ENCODE measurements at places on chromosomes 3 and 15. TPM values are rescaled to one million over a fixed set of nuclear protein-coding genes. Genes with fewer than 3 reads are reported as not detected.

DNA sequence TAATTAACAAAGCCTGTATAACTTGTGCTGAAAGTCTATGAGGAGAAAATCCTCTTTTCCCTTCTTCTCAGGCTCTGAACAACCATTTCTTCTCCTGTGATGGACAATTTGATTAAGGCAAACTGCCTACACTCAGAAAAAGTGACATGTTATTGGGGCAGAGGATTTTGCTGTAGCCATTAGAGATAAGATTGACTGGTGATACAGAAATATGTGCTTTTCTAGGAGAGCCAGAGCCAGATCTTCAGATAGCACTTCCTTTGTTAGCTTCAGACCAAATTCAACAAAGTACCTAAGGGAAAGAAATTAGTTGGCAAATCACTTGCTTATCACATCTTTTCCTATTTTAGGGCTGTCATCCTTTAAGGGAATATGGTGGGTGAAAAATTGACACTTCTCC lies 259.9 kb downstream of the ARPP21 start:
- DNase-seq = no peak

DNA sequence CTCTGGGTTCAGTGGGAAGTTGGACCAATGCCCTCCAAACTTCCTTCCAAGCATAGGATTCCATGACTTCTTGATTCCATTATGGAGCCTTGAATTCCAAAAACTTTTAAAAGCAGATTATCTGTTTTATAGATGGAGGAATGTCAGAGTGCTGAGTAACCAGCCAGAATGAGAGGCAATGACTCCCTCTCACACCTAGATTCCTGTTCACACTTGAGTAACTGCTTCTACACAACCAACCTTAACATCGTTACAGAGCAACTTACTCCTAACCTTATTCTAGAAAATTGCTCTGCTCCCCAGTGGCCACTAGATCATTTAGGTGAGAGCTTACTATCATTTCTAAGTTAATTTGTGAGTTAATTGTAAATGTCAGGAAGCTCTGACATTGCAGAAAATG lies 24.2 kb upstream of the NR2F2 start:
- no peak for DNase-seq

DNA sequence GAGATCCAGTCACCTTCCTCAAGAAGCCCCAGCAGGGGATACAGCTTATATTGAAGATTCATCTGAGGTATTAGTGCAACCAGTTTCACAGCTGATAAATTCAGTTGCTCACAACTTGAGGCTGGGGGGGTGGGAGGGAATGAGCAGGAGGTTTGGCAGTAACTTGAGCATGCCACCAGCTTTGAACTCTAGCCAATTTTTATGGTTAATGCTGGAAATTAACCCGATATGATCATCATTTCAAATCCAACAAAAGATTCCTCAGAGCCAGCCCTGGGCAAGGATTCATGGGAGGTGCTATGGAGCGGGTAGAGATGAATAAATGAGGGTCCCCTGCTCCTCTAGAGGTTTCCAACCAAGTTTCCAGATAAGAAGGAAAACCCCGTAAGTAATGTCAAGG lies 73.1 kb upstream of the HES1 start:
- no peak for DNase-seq

DNA sequence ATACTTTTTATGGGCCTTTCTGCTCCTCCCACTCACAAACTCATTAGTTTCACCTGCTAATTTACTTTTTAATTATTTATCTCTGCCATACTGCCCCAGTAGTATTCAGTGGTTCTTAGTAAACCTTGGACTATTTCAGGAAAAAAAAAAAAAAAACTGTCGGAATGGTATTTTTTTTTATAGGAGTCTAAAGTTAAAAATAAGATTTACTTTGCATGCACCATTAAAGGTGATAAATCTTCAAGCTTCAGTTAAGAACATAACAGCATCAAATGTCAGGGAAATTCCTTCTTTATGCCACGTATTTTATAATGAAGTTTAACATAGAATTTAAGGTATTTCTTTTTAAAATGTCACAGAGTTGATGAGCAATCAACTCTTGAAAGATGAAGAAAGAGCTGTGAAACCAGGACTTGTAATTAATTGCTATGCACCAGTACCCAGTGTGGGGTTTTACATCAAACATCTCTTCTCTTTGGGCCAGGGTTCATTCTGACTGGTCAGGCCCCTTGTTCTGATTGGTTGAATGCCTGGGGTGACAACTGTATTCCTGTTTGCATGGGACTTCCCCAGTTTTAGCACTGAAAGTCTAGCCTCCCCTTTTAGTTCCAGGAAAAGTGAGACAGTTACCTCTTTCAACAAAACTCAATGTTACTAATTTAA lies 40.3 kb upstream of the PTPRG start:
- DNase-seq = no peak

- DNase-seq = no peak
Observed at GRCh38 chr3:146177519-146177918, 16.5 kb upstream of the PLOD2 start.

The FSD2 gene
- not detected for total RNA-seq

DNA sequence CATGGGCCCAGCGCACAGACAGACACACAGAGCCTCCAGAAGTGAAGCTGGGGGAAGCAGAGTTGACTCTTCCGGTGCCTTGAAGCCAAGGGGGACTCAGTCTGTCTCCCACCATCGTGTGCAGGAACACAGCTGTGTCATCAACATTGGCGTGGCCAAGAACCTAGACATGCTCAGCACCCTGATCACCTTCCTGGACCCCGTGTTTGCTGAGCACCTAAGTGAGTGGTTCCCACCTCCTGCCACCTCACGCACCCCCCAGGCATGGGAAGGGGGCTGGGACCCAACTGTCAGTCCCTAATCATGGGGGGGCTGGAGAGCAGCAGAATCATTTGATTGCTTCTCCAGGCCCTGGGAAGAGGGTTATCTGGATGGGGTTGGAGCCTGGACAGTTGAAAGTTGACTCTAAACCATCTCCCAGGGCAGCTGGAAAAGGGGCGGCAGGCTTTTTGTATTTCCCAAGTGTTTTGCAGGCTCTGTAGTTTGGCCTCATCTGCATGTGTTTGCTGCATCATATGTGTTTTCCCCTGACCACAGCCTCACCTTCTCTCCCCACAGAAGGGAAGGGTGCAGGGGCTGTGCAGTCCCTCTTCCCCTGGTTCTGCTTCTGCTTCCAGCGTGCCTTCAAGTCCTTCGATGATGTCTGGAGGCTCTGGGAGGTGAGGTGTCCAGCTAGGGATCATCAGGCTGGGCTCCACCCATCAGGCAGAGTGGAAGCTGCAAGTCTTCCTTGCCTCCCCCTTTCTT lies 12.8 kb downstream of the TBC1D21 start:
- no peak for DNase-seq

DNA sequence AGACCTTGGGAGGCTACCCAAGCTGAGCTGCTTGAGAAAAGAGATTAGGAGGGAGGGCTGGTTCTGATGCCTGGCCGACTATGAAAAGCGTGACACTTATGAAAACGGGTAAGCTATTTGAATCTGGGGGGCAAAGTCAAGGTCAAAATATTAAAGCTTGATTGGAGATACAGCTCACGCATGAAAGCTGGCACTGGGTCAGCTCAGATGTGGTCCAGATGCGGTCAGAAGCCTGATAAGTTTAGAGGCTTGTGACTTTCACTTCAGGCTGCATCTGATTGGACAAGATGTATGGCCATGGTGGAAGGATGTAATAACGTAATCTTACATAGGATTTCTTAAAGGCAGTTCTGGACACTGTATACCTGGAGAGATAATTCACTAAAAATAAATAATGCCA lies 690.3 kb downstream of the NTRK3 start:
- no peak for DNase-seq

DNA sequence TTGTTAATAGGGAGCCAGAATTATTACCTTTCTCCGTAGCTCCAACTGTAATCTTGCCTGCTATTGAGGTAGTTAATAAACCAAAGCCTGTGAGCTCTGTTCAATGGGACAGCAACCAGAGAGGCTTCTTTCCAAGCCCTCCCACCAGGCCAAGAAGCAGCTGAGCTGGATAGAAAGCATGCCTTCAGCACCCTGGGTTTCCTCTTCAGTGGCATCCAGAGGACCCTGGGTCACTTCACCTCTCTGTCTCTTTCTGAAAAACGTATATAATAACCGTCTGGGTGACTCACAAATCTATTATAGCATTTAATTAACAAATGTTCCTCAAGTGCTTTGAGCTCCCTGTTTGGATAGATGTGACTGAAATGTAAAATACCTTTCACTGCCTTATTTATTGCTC lies 420.0 kb downstream of the LPP start:
- DNase-seq = no peak

- no peak for DNase-seq
Observed at GRCh38 chr15:68525815-68526214, 53.0 kb upstream of the CORO2B start.

GRCh38 chr15:78982736-78983135 lies 37.9 kb upstream of the CTSH start:
- no peak for DNase-seq

DNA sequence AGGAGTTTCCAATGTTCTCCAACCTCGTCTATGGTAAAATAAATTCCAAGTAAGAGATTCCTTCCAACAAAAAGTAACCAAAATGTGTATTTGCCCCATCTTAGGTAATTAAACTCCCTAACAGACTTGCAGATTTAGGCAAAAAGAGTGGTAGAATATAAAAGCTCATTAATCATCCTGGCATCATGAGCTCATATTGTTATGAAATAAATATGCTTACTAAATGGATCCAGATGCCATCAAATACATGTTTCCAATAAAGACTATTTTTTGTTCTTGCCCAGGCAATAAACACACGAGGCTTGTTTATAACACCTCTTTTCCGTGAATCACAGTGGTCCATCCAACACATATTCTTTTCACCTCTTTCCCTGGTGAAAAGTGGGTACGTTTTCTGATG lies 189.4 kb downstream of the THSD4 start:
- no peak for DNase-seq

The SEMA3B gene
- 53.6 TPM for total RNA-seq

DNA sequence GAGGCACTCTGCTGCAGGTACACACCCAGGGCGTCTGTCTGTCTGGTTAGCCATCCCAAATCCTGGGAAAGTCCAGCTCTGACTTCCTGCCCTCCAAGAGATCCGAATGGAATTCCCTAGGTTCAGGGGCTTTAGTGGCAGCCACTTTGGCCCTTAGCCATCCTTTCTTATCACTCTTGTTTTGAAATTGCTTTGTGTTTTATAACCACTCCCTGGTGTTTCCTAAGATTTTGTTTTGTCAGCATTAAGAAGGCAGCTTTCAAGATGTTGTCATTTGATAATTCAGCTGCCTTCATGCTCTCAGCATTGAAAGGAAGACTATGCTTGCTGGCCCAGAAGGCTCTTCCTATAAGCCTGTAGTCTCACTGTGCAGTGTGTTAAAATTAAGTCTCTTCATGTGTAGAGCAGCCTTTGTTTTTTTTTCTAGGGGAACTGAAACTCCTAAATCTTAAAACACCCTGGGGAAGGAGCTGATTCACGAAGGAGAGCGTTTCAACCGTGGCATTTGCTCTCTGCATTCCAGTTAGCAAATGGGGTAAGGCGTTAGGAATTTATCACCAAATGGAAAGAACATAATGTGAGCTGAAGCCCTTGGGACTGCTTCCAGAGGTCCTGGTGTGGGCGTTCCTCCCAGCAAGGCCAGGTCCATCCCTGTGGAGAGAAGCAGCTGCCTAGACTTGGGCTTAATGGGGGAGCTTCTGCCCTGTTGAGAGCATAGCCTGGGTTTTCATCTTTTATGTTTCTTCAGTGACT lies 14.2 kb upstream of the CLEC3B start:
- no peak for DNase-seq

The BLM gene
- 0.49 TPM for total RNA-seq

- DNase-seq = no peak
Observed at GRCh38 chr3:14549256-14549919, 9.2 kb upstream of the GRIP2 start.

All from thoracic aorta (tissue), 2 donors.